ENCODE measurements at places on chromosomes 5 and 9.

GRCh38 chr9:95087659-95088242, 229.8 kb downstream of the FANCC start:
- DNase-seq = no peak

GRCh38 chr9:98806394-98807035, 955 bp upstream of the GALNT12 start:
- DNase-seq = no peak

- DNase-seq = no peak
Measured at GRCh38 chr9:124384210-124384609, 31.0 kb downstream of the PSMB7 start.

DNA sequence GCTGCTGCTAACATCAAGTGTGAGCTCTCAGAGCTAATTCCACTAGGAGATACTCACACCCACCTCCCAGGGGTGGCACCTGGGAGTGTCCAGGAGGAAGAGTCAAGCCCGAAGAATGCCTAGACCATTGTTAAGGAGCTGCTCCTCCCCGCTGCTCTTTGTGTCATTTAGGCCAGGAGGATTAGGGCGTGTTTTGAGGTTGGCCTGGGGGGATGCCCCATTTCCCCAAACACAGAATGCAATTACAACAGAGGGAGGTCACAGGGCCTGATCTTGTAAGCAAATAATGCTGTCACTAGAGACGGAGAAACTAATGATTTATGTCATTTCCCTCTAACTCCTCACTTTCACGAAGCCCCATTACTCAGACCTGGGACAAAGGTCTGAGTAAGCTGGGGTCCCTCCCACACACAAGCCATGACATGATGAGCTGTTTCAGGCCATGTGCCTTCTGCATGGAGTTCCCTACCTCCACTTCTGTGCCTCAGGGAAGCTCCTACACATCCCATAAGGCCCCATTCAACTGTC, 312.5 kb downstream of the ACTL7B start:
- DNase-seq = no peak

- no peak for DNase-seq
Measured at GRCh38 chr9:120902569-120903535, 23.7 kb downstream of the TRAF1 start.

- no peak for DNase-seq
Measured at GRCh38 chr9:109745335-109746283, 34.4 kb upstream of the PALM2AKAP2 start.

DNA sequence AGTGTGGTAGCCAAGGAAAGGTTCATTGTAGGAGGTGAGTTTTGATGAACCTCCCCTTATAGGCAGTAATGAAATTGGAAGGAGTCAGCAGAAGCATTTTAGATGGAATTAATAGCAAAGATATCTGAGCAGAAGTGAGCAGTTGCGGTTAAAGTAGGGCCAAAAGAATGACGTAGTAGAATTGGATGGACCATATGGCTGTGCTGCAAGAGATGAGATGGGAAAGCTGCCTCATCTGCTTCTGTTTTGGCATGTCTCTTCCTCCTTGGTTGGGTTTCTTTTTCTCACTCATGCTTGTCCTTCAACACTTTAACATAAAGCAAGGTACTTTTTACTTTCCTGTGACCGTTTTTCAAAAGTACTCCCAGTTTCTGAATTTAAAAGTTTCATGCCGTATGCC, 55.8 kb downstream of the AQP7 start:
- no peak for DNase-seq

DNA sequence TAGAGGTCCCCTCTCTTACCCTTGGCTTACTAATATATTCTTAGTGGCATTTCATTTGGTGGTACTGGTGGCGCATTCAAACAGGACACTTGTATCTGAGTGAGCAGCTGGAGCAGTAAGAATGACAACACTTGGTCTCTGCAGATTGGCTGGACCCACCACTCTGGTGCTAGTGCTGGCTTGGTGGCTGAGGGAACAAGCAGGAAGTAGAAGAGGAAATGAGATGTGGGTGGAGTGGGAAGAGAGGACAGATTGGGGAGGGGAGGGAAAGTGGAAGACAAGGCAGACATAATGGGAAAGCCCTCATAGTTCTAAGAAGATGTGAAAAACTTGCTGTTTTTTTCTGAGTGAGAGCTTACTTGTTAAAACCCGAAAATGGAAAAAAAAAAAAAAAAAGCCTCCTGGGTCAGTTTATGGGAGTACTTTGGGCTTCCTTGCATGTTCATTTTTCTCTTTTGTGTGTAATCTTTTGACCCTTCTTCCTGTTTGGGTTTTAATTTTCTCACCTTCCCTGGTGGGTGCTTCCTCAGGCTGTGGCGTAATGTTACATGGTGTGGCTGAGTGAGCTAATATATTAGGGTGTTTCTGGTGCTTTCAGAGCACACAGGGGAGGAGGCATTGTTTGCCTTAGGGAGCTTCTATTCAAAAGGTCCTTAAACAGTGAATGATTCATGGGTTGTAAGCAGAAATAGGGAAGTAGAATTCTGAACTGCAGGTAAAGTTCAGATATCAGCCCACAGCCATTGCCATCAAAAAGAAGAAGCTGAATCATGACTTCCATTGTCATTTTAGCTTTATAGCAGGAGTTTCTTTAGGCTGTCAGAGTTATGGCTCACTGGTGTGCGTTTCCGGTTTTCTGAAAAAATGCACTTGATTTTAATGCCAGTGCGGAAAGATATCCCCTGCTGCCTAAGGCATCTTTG, 52.3 kb downstream of the TLE4 start:
- DNase-seq = no peak

DNA sequence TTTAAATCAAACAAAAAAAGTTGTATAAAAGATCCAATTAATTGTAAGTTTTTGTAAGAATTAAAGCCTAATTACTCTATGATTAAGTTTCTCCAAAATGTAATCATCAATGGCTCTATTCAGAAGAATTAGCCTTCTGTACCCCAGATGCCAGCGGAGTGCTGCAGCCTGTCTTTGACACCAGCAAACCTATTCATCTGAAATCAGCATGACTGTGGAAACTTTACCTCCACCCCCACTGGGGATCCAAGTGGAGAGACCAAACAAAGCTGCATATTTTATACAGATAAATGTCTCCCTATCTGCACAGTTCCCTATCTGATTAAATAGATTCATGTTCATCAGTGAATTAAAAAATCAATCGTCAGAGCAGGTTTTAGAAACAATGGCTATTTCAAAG, 426.8 kb downstream of the KIAA0825 start:
- DNase-seq = no peak

- no peak for DNase-seq
Measured at GRCh38 chr5:122352331-122352730, 40.3 kb downstream of the SNCAIP start.

DNA sequence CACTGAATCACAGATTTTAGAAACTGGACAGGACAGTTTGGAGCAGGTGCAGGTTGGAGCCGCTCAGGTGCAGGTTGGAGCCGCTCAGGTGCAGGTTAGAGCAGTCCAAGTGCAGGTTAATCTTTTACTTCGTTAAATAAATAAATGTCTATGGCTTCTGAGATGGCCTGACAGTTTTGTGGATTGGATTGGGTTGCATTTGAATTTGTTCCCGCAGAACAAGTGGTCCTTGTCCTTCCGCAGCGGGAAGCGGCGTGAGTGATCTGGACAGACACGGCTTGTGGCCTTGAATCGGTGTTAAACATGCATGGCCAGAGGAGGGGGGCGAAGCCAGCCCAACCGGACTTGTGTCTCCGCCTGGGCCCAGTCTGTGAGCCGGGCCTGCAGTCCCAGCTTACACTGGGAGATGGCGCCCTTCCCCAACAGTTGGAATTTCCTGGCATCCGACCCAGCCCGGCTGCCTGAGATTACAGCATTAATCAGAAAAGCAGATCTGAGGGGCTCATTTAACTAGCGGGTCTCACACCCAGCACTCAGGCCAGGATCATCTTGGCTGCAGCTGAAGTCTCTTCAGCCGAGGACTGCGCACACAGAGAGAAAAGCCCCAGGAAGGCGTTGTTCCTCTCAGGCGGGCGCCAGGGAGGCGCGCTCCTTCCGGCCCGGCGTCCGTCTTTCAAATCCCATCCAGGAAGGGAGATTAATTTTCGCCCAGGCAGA, 1.5 kb upstream of the OLFM1 start:
- DNase-seq = peak; percentile 33

- no peak for DNase-seq
Measured at GRCh38 chr9:117546894-117547678, 132.2 kb upstream of the ASTN2 start.

- DNase-seq = no peak
Measured at GRCh38 chr5:41968153-41968723, 43.2 kb downstream of the FBXO4 start.

DNA sequence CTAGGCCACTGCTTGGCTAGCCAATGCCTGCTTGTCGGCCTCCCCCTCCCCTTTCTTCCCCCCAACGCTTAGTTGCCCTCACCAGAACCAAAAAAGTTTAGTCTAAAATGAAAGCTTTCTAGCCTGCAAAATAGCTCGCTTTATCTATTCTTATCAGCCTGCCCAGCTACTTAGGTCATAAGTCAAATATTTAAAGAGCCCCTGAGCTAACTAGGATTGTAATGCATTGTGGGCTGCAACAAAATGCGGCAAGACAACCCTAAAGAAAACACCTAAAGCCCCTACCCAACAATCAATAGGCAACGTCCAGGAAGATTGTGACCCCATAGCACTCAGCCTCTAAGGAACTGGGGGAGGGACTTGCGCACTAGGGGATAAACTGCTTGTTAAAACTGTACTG, 38.6 kb upstream of the PCSK5 start:
- no peak for DNase-seq

DNA sequence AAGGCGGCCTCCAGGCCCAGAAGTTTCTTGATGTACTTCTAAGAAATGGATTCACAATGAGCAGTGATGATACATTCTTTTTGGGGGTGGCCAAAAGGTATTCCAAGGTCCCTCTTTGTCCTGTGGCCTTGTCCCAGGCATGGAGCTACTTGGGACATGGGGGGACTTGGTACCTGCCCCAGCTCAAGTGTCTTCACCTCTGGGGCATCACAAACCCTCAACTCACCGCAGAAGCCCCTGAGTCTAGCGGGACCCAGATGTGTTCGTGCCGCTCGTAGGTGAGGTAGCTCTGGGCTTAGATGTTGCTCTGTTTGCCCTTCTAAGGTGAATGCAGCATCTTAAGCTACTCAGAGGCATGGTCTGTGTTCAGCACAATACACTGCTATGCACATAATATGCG, 338.0 kb upstream of the IRX4 start:
- DNase-seq = no peak

GRCh38 chr5:15587916-15588315, 87.9 kb downstream of the FBXL7 start:
- no peak for DNase-seq

DNA sequence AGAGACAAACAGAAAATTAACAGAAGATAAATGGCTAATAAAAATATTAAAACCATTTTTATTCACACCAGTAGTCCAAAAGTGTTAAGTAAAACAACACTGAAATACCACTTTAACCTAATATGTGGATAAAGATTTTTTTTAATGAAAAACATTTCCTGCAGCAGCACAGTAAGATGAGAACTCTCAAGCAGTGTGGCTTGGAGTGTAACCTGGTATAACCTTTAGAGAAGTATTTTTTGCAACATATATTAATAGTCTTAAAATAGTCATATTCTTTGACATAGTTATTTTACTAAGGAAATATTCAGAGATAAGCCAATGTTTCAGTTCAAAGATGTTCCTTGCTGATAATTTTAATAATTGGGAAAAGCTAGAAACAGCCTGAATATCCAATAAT, 644.4 kb downstream of the PDE4D start:
- no peak for DNase-seq

DNA sequence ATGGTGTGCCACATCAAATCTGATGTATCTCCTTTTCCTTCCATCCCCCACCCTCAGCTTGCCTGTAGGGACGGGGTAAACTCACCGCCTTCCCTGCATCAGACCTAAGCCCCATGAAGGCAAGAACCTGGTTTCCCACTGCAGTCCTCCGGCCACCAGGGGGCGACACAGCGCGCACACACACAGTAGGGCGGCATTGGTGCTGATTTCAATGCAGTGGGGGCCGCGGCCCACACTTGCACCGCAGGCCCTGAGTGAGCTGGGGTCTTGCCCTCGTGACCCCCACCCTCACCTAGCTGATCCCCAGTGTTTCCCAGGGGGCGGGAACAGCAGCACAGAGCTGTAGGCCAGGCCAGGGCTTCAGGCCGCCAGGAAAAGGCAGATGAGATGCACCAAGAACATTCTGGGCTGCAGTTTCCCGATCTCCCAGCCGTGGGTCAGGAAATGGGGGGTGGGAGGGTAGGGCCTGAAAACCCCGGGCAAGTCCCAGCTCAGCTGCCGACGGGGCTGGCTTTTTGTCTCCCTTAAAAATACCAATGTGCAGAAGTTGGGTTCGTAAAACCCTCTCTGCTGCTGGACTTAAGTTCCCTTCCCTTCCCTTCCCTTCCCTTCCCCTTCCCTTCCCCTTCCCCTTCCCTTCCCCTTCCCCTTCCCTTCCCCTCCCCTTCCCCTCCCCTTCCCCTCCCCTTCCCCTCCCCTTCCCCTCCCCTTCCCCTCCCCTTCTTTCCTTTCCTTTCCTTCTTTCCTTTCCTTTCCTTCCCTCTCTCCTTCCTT, 19.5 kb downstream of the FAM163B start:
- DNase-seq = no peak

DNA sequence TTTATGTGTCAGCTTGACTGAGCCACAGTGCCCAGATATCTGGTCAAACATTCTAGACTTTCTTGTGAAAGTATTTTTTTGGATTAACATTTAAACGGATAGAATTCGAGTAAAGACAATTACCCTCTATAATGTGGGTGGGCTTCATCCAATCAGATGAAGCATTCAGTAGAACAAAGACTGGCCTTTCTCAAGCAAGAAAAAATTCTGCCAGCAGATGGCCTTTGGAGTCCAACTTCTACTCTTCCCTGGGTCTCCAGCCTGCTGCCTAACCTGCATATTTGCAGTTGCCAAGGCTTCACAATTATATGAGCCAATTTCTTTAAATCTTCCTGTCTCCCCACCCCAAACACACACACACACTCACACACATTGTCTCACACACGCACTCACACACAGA, 86.4 kb downstream of the MED10 start:
- DNase-seq = no peak

DNA sequence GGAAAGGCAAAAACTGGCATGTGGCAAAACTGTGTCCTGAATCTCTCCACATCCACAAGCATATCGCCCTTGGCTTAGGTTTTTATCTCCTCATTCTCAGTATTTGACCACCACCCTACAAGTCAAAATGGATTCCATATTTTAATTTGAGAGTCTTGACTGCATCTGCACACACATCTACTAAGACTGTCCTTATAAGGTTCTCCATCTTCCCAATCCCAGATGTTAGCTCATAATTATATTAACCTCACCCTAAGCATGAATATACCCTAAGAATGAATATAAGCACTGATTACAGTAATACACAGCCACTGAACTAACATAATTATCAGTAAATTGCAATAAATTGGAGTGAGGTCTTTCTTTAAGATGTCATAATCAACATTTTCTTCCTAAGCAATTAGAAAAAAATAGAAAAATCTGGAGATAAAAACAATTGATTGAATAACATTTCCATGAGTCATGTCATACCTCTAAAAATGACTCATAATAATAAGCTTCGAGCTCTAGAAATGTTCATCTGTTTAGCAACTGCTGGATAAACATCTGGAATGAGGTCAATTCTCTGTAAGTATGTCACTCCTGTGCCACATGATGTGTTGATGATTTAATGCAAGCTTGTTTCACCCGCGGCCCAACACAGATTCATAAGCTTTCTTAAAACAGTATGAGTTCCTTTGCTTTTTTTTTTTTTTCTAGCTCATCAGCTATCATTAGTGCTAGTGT, 39.9 kb upstream of the PAM start:
- no peak for DNase-seq

GRCh38 chr5:134059758-134060495, 54.6 kb upstream of the TCF7 start:
- no peak for DNase-seq

Measured in NCI-H2107 (cell line).